Heart left ventricle (tissue), 16 donors: ENCODE measurements at places on chromosomes 16 and 17. TPM values are rescaled to one million over a fixed set of nuclear protein-coding genes. Genes with fewer than 3 reads are reported as not detected.

Gene EPN2
- 64.9 TPM for total RNA-seq

Gene OR3A3
- not detected for total RNA-seq

Gene MYCBPAP
- total RNA-seq, result 0.83 TPM

Gene OR1A1
- not detected for total RNA-seq

Gene NPW
- 0.69 TPM for total RNA-seq

- DNase-seq, result no peak
Observed at GRCh38 chr17:3911271-3912053, 4.8 kb downstream of the P2RX1 start.

DNA sequence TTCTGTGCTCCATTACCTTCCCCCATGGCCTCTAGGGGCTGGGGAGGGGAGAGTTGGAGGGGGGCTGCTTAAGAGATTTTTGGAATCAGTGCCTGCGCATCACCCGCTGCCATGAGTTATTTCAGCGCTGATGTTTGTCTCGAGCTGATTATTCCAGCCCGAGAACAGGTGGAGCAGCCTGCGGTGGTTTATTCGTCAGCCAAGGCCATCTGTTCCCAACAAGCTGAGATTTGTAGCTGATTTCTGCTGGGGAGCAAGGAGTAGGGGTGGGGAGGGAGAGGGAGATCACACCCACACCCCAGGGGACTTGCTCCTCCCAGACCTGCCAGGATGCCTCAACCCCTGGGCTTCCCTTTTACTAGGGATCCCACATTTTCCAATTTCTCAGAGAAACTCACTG lies 23.1 kb downstream of the PIPOX start:
- no peak for DNase-seq

DNA sequence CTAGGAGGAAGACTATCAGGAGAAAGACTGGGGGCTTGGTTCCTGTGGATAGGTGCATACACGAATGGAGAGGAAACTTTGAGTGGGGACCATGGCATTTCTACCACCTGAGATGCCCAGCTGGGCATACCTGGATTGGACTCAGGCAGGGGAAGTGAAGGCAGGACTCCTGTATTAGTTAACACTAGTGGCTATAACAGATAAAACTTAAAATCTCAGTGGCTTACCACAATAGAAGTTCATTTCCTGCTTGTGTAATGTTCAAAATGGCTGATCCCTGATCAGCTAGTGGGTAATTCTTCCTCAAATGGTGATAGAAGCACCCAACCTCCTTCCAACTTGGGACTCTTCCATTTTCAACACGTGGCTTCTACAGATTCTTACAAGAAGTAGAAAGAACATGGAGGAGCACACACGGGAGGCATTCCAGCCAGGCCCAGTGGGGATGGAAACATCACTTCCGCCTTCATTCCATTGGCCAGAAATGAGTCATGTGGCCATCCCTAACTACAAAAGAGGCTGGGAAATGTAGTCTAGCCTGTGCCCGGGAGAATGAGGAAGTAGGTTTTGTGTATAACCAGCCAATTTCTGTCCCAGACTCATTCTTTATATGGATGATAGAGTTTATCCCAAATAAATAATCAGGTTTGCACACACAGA lies 112.1 kb downstream of the UTP18 start:
- DNase-seq, result peak; percentile 27

- DNase-seq, result no peak
Observed at GRCh38 chr17:55632236-55632635, 90.4 kb downstream of the TMEM100 start.

GRCh38 chr17:73369111-73369521 lies 57.3 kb upstream of the CDC42EP4 start:
- DNase-seq, result peak; percentile 63

DNA sequence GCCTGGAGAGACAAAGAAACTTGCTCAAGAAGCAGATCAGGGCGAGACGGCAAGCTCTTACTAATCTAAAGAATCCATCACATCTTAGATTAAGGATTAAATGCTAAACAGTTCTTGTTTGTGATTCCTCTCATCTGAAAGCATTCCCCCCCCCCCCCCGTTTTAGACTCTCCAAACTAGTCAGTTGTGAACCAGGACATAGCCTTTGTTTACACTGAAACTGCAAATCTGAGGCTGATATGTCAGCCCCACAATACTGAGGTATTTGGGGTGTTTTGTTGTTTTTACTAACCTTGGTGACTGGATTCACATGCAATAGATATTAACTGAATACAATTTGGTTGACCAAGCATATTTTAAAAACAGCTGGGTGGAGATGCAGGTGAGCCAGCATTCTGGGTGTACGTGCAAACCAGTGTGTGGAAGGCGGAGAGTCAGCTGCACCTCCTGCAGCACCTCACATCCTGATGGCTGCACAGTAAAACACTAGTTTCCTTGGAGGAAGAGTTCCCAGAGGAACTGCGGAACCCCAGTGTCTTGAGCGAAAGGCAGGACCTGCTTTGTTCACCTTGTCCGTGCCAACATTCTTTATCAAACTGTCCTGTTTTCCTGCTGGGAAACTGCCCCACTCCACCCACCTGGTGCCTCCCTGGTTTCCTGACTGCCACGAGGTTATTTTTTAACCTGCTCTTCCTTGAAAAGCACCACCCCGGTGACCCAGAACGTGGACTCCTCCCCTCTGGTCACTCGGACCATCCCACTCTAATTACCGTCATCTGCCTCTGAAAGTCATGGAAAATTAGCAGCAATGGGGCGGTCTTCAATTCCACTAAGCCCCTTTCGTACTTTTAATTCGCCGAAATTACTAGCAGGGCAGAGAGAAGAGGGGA lies 1.2 kb upstream of the YPEL2 start:
- DNase-seq, result peak; percentile 50

- peak; percentile 96 for DNase-seq
Observed at GRCh38 chr17:29613352-29613837, 9.3 kb downstream of the CORO6 start.

GRCh38 chr16:67449336-67449735 lies 18.4 kb downstream of the HSD11B2 start:
- DNase-seq, result peak; percentile 80
